Chondrocyte (in vitro differentiated cells): ENCODE measurements at places on chromosomes 1 and 21. TPM values are rescaled to one million over a fixed set of nuclear protein-coding genes. Genes with fewer than 3 reads are reported as not detected.

Gene CA14
- not detected in 3 replicates for total RNA-seq

Gene RGSL1
- total RNA-seq = not detected in 3 replicates

Gene ACOT11
- total RNA-seq = 0.25 to 0.56 TPM (median 0.41 TPM) in 3 replicates

Gene SPRR3
- not detected in 3 replicates for total RNA-seq

Gene DMBX1
- total RNA-seq = not detected in 3 replicates
